GOT3 (cell line): ENCODE measurements at places on chromosomes 3 and 15.
A peak's percentile ranks its signal among the peaks of the same experiment; 100 is the strongest.

DNA sequence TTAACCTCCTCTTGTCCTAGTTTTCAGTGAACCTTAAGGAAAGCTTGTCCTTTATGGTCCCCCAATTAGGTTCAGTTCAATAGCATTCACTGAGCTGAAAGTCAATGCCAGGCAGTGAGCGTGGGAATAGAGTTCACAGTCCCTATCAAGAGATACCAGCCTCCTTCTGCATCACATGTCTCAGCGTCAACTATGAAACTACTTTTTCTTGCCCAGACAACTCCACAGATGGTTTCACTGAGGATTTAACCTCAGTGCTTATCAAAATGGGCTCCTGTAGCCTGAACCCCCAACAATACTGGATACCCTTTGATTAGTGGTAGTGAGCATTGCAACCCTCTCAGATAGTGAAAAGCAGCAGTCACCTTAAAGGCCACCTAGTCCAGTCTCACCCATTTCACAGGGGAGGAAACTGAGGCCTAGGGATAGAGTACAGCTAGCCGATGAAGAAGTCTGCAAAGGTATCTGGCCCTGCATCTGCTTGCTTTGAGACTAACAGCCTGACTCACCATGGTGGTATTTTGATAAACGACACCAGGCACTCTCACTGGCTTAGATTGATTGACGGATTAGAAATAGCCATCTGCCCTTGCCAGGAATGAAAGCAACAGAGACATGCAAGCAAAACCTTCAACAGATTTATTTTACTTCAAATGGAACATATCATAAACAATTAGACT, 1.6 kb upstream of the UBA3 start:
- DNase-seq: no peak

- peak; percentile 38 for DNase-seq
These were observed at the start of gene GATM for GRCh38 chr15:45378149-45378912. Gene GATM (minus strand): TSS chr15:45378544. CDS start chr15:45378453, 91 bp downstream.

- DNase-seq: no peak
These were observed 1080.8 kb downstream of the TUSC7 start for GRCh38 chr3:117790235-117790987.

GRCh38 chr3:66181764-66182163, 39.0 kb upstream of the SLC25A26 start:
- DNase-seq: no peak

GRCh38 chr15:70140543-70141375, 43.0 kb upstream of the TLE3 start:
- DNase-seq: no peak

GRCh38 chr3:13217253-13217652, 144.0 kb upstream of the IQSEC1 start:
- DNase-seq: no peak
